ENCODE measurements at places on chromosomes 12 and 14.
A peak's percentile ranks its signal among the peaks of the same experiment; 100 is the strongest.

DNA sequence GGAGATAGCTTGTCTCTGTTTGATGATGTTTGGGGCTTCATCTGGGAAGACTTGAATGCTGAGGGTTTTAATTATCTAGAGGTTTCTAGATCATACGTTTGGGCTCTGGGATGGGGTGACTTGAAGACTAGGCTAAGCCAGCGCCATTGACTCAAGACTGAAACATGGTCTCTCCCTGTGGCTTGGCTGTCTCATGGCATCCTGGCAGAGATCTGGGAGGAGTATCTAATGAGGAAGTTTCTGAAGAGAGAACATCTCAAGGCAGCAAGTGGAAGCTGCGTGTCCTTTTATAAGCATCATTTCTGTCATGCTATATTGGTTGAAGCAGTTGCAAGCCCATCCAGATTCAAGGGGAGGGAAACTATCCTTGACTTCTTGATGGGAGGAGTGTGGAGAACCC is 104.8 kb downstream of the UNC79 start:
- DNase-seq = no peak

DNA sequence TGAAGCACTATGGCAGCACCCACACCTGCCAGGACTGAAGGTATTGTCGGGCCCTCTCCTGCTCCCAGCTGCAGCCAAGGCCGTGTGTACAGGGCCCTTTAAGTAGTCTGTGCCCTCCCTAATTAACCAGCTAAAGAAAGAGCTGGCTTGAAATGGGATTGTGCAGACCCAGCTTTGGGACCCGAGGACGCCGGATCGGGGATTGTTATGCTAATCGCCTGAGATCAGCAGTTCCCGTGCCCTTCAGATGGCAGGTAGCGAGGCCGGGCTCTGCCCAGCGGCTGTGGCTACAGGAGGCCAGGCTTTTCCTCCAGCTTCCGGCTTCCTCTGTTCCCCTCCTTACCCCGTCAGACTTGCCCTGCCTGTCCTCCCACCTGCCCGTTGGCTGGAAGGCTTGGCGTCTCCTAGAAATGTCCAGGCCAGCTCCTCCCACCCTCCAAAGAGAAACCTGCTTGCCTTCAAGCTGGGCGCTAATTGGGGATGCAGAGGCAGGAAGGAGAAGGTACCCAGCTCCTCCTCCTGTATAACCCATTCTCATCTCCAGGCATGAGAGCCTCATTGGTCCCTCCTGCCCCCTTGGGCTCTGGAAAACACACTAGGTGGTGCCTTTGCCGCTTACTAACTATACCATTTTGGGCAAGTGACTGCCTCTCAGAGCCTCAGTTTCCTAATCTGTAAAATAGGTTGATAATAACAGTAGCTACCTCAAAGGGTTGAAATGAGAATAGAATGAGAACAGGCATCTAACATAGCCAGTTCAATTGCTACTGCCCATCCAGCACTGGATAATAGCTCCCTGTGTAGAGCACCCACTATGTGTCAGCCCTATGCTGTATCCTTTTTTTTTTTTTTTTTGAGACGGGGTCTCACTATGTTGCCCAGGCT is 25.8 kb upstream of the MSI1 start:
- DNase-seq = no peak

DNA sequence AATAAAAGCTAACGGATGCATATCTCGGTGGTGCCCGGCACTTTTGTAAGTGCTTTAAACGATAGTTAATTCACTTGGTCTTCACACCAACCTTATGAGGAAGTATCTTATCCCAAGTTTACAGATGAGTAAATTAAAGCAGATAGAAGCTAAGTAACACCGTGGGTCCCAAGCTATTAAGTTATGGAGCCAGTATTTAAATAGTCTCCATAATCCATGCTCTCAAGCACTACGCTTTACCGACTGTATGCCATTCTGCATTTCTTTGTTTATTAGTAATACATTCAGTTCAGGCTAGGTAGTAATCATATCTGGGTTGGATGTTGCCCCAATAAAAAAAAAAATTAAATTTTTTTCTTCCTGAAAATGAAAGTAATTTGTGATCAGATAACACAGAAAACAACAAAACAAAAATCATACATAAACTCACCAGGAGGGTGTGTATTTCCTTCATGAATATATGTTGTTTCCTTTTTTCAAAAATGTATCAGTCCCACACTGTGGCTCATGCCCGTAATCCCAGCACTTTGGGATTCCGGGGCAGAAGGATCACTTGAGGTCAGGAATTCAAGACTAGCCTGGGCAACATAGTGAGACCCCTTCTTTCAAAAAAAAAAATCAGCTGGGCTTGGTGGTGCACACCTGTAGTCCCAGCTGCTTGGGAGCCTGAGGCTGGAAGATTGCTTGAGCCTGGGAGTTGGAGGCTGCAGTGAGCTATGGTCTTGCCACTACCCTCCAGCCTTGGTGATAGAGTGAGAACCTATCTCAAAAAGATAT is 1.4 kb upstream of the M6PR start:
- no peak for DNase-seq

- DNase-seq = peak; percentile 48
Measured at GRCh38 chr12:104669851-104670337, 213.1 kb downstream of the CHST11 start.

GRCh38 chr14:80266930-80267329 is 55.6 kb upstream of the DIO2 start:
- DNase-seq = no peak

- no peak for DNase-seq
Measured at GRCh38 chr12:15540005-15540404, 217.7 kb downstream of the PTPRO start.
